ENCODE measurements at places on chromosomes 12 and 14.

GRCh38 chr12:108855284-108856169 is 1.9 kb downstream of the SSH1 start:
- DNase-seq: no peak

GRCh38 chr12:60266381-60266852 is 670.6 kb downstream of the SLC16A7 start:
- DNase-seq: no peak

DNA sequence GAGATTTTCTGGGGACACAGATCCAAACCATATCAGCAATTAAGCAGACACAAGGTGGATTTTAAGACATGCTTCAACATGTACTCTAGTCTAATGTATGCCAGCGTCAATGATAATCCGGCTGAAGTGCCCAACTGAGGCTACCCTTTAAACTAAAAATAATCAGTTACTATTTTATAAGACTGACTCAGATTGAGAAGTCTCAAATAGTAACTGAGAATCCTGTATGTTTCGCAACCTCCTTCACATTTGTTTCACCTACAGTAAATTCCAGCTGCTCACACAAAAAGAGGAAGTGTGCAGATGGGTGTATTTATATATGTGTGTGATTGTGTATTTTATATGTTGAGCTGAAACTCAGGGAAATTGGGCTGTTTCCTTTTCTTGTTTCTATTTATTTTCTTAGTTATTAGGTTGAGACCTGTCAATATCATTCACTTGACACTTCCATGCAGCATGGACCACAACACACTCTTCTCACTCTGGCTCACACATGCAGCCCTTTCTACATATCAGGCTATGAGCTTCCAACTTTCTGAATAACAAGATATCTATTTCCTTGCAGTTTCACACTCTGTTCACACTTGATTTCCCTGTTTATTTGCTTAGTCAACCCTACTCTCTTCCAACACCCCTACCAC is 1224.9 kb upstream of the TMEM132C start:
- no peak for DNase-seq

- DNase-seq: no peak
Observed at GRCh38 chr14:23370221-23370620, 2.4 kb upstream of the IL25 start.

- no peak for DNase-seq
Observed at GRCh38 chr14:43894534-43894933, 612.5 kb downstream of the FSCB start.

DNA sequence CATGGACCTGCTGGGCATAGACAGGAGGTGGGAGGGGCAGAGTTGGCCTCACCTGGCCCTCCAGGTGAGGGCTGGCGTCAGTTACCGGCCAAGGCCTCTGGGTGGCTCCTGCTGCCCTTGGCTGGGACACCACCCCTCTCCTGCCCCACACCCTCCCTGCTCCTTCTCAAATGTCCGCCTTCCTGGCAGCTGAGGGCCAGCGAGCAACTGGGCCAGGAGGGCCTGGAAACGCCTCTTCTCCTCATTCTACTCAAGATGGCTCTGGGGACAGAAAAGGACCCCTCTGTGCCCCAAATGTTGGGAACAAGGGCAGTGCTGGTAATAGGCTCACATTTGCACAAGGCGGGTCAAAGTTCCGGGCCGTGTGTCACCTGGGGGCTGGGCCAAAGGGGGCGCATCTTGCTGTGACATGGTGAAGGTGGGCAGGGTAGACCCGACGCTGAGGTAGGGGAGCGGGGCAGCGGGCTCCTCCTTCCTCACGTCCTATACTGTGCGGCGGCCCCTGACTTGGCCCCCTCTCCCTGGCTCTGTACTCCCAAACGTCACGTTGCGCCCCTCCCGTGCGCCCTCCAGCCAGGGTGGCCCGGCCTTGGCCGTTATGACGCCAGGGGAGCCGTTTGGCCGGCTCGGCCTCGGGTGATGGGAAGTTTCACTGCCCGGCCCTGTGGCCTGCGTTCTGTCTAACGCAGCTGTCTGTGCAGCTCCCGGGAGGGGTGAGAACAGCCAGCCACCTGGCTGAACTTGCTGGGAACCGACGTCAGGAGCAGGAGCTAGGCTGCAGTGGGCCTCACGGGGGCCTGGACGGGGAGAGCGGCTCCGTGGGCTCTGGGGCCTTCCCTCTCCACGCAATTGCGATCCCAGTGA is 18.0 kb upstream of the DLK1 start:
- no peak for DNase-seq

GRCh38 chr12:48803675-48804074 is 14.6 kb upstream of the CACNB3 start:
- no peak for DNase-seq

DNA sequence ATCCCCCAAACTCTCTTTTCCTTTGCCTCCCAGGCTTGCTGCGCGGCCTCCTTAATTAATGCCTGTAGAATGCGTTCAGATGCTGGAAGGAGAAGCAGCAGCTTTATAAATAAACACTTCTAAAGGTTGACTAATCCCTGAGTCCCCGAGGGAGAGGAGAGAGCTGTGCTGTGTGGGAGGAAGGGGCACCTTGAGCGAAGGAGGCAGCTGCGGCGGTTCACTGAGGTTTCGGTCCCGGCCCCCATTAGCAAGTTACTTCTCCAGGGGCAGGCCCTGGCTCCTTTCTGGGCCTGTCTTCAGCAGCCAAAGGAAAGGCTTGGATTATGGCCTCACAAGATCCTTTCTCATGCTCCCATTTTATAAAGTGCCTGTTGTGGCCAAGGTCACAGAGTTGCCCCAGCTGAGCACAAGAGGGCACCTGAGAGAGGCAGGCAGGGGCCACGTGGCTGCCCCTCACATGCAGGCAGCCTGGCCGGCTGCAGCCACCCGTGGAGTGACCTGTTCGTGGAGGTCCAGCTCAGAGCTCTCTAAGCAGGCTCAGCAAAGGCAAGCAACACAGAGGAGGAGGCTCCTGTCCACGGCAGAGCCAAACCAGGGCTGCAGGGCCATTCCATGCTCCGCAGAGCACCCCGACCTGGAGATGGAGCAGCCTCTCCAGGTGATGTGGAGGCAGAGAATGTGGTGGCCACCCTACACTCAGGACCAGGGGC is 15.0 kb upstream of the CACNA2D4 start:
- no peak for DNase-seq

DNA sequence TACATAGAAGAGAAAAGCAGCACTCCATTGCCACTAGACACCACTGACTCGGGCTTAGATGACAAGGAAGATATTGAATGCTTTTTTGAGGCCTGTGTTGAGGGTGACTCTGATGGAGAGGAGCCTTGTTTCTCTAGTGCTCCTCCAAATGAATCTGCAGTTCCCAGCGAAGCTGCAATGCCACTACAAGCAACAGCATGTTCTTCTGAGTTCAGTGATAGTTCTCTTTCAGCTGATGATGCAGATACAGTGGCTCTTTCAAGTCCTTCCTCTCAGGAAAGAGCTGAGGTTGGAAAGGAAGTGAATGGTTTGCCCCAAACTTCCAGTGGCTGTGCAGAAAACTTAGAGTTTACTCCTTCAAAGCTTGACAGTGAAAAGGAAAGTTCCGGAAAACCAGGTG is 114.5 kb upstream of the NPAS3 start:
- DNase-seq: no peak

Data from activated T-helper 1 cell treated with anti-CD3 and anti-CD28 coated beads, Interleukin-2, amount 50 U/mL, for 16 hours (primary cell).